ENCODE measurements at places on chromosomes 4 and X. TPM values are rescaled to one million over a fixed set of nuclear protein-coding genes. Genes with fewer than 3 reads are reported as not detected.

The HSFX4 gene
- not detected for total RNA-seq

The TMA16 gene
- 25.9 TPM for total RNA-seq

The DCAF4L1 gene
- under 0.01 TPM for total RNA-seq

The TCP11X2 gene
- total RNA-seq: not detected
